ENCODE measurements at places on chromosomes 7 and 10. TPM values are rescaled to one million over a fixed set of nuclear protein-coding genes. Genes with fewer than 3 reads are reported as not detected.

- peaks cover 2% of the 10 kb centered on the region for H3K4me1 ChIP-seq
- H3K27me3 ChIP-seq, result no peaks in the 10 kb centered on the region
- H3K4me3 ChIP-seq, result no peak overlapping the region
- H3K36me3 ChIP-seq, result no peaks in the 10 kb centered on the region
- no peak overlapping the region for H3K27ac ChIP-seq
Observed at GRCh38 chr7:101940830-101941229, 123.4 kb downstream of the CUX1 start.

GRCh38 chr7:108813251-108814014, 243.8 kb downstream of the DNAJB9 start:
- no peaks in the 10 kb centered on the region for H3K36me3 ChIP-seq
- no peak overlapping the region for H3K27ac ChIP-seq
- H3K4me1 ChIP-seq, result no peaks in the 10 kb centered on the region
- H3K4me3 ChIP-seq, result no peak overlapping the region
- DNase-seq, result no peak

DNA sequence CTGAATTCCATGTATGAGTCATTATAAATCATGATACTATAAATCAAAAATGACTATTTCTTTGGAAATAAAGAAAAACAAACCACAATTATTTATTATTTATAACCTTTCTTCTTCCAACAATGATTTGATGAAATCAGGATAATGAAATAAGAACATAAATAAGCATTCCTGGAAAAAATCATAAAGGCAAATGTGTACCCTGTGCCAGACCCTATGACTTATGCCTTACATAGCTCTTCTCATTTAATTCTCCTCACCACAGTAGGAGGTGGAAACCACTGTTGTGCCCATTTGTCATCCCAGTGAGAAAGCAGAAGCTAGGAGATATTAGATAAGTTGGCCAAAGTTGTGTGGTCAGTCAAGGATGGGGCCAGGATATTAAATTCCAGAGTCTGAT, 255.1 kb downstream of the DOCK4 start:
- DNase-seq, result no peak
- no peaks in the 10 kb centered on the region for H3K4me1 ChIP-seq
- no peak overlapping the region for H3K4me3 ChIP-seq

The OR2A5 gene
- total RNA-seq, result not detected

- H3K4me1 ChIP-seq, result no peaks in the 10 kb centered on the region
- no peak for DNase-seq
- no peak overlapping the region for H3K4me3 ChIP-seq
Observed at GRCh38 chr10:30598105-30598776, 31.3 kb downstream of the LYZL2 start.

DNA sequence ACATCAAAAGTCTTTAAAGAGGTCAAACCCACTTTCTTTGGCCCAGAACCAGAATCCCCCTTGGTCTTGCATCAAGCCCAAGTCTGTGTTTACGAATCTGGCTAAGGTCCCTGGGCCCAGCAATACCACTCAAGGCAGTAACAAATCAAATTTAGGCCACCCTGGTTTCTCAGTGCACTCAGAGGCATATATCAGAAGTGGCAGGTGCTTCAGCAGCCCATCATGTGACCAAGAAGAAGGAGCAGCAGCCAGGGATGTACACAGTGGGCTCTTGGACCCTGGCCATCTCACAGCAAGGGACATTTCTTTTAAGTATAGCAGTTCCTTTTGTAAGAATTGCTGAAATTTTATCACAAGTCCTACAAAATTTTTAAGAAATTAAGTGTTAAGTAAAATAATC, 7.3 kb upstream of the SLC25A13 start:
- H3K4me3 ChIP-seq, result no peak overlapping the region
- DNase-seq, result no peak
- no peaks in the 10 kb centered on the region for H3K27me3 ChIP-seq

The HTR7 gene
- total RNA-seq, result 3.1 TPM

- H3K27ac ChIP-seq, result no peak overlapping the region
- no peak overlapping the region for H3K4me3 ChIP-seq
- H3K36me3 ChIP-seq, result no peaks in the 10 kb centered on the region
- H3K27me3 ChIP-seq, result no peaks in the 10 kb centered on the region
- no peak for DNase-seq
Observed at GRCh38 chr7:82445271-82445670, 1.7 kb upstream of the CACNA2D1 start.

DNA sequence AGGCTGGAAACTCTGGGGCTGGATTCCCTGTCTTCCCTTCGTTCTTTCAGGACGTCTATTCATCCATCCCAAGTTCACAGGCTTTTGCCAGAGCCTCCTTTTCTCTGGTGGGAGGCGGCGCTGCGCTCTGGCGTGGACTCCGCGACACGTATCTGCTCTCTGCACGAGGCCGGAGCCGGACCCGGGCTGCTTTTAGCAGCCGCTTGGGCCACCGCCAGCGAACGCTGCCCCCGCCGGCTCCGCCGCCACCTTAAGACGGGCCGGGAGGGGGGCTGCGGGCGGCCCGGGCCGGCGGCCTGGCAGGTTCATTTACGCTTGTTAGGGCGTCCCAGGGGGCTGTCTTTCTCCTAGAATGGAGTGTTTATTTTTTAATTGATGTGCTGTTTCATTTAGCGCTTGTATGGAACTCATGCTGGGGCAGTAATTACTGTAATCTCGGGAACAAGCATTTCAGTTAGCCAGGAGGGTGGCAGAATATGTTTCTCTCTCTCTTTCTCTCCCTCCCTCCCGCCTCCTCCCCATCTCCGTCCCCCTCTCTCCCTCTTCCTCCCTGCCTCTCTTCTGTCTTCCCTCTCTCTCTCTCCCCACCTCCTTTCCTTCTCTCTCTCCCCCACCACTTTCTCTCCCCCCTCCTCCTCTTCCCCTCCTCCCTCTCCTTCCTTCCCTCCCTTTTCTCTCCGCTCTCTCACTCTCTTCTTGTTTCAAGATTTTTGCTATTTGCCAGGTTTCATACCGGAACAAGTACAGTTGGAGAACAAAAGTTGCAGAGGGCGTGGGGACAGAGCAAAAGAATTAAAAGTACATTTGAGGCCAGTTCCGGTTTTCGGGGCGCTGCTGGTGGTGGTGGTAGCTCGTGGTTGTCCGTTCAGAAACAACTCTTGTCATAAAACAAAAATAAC, 1.3 kb upstream of the FZD8 start:
- DNase-seq, result peak; percentile 89
- H3K27ac ChIP-seq, result peak overlapping the region; percentile 2
- no peaks in the 10 kb centered on the region for H3K27me3 ChIP-seq
- no peaks in the 10 kb centered on the region for H3K4me1 ChIP-seq

DNA sequence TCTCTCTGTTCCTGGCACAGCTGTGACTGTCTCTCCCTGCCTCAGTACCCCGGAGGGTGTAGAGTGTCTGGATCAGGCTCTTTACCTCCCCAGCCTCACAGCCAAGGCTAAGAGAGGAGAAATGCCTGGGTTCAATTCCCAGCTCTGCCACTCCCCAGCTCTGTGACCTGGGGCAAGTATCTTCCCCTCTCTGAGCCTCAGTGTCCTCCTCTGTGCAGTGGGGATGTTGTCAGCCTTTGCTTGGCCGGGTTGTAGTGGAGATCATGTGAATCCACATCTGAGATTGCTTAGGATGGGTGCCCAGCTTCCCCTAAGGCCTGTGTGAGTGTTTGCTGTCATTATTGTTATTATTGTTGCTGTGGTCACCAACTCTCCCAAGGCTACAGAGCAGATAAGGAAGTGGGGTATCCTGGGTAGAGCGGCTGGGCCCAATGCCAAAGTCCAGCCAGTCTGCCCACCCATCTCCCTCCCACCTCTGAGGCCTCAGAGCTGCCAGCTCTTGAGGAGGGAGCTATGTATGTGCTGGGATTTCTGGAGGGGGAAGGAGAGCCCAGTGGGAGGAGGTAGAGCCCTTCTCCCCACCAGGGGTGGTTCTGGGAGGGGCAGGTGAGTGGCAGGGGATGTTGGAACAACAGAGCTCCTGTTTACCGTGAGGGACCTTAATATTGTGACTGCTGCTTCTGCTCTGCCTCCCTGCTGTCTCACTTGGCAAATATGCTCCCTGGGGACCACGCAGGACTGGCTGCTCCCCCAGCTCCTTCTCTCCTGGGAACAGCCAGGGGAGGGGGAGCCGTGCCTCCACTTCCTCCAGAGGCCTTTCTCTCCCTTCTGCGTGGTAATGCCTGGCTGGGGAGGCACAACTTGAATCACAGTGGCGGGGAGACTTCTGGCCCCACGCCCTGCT, 170.5 kb downstream of the RPS24 start:
- H3K27ac ChIP-seq, result no peak overlapping the region
- no peak for DNase-seq
- no peaks in the 10 kb centered on the region for H3K4me1 ChIP-seq
- H3K27me3 ChIP-seq, result no peaks in the 10 kb centered on the region
- H3K4me3 ChIP-seq, result no peak overlapping the region
- H3K36me3 ChIP-seq, result no peaks in the 10 kb centered on the region

The LRRC61 gene
- 2.5 TPM for total RNA-seq

DNA sequence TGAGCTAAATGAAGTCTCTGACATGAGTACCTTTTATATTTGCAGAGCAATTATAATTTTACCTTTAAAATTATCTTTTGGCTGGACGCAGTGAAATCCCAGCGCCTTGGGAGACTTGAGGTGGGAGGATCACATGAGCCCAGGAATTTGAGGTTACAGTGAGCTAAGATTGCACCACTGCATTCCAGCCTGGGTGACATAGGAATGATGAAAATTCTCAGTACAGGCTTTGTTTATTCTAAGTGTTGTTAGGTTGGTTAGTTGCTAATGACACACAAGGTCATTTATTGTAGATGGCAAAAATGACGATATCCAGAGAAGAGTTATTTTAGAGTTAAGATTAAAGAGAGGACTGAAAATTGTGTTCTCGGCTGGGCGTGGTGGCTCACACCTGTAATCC, 87.6 kb downstream of the XRCC2 start:
- H3K27ac ChIP-seq, result no peak overlapping the region
- no peaks in the 10 kb centered on the region for H3K36me3 ChIP-seq
- no peak for DNase-seq
- H3K4me1 ChIP-seq, result no peaks in the 10 kb centered on the region
- H3K27me3 ChIP-seq, result no peaks in the 10 kb centered on the region

GRCh38 chr10:58546722-58547445, 34.2 kb downstream of the BICC1 start:
- no peaks in the 10 kb centered on the region for H3K27me3 ChIP-seq
- no peak for DNase-seq
- no peak overlapping the region for H3K4me3 ChIP-seq
- H3K4me1 ChIP-seq, result no peaks in the 10 kb centered on the region
- no peak overlapping the region for H3K27ac ChIP-seq

GRCh38 chr7:96169439-96169838, 152.5 kb downstream of the SLC25A13 start:
- H3K4me3 ChIP-seq, result no peak overlapping the region
- H3K36me3 ChIP-seq, result peaks cover 5% of the 10 kb centered on the region
- no peak for DNase-seq
- H3K27ac ChIP-seq, result no peak overlapping the region
- H3K4me1 ChIP-seq, result peaks cover 9% of the 10 kb centered on the region
- H3K27me3 ChIP-seq, result no peaks in the 10 kb centered on the region

DNA sequence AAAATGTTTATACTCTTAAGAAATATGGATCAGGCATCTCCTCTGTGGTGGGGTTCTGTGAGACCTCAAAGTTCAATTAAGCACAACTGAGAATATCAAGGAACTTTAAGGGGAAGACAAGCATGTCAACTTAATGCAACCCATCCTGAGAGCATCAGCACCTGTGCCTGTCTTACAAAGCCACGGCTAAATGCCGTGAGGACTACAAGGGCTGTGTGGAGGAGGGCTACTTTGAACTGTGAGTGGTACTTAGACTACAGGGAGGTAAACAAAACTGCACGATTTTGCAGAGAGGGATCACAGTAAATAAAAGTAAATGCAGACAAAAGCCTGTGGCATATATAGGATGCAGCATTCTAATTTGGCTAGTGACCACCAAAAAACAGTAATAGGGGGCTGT, 139.1 kb downstream of the ATE1 start:
- no peaks in the 10 kb centered on the region for H3K4me1 ChIP-seq
- H3K36me3 ChIP-seq, result no peaks in the 10 kb centered on the region
- no peaks in the 10 kb centered on the region for H3K27me3 ChIP-seq
- H3K27ac ChIP-seq, result no peak overlapping the region
- no peak overlapping the region for H3K4me3 ChIP-seq
- DNase-seq, result no peak

The AKR1C8 gene
- 0.30 TPM for total RNA-seq

DNA sequence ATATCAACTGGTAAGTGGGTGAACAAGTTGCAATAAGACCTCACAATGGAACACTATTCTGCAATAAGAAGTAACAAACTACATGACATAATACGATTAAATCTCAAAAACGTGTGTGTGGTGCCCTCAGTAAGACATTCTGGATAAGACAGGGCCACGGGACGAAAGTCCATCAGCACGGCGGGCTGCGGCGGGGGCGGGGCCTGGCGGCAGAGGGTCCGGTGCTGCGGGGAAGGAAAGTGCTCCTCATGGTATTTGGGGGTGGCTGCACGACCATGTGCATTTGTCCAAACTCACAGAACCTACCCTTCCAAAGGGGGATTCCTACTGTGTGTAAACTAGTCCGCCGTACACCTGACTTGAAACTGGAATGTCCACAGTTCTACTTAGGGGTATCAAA, 341.8 kb downstream of the TCERG1L start:
- H3K27ac ChIP-seq, result no peak overlapping the region
- H3K36me3 ChIP-seq, result no peaks in the 10 kb centered on the region
- DNase-seq, result no peak
- H3K27me3 ChIP-seq, result no peaks in the 10 kb centered on the region
- H3K4me1 ChIP-seq, result no peaks in the 10 kb centered on the region
- H3K4me3 ChIP-seq, result no peak overlapping the region

GRCh38 chr7:131522325-131522930, 34.0 kb downstream of the PODXL start:
- H3K4me1 ChIP-seq, result no peaks in the 10 kb centered on the region
- no peak for DNase-seq
- H3K36me3 ChIP-seq, result no peaks in the 10 kb centered on the region
- no peak overlapping the region for H3K27ac ChIP-seq
- H3K27me3 ChIP-seq, result no peaks in the 10 kb centered on the region

DNA sequence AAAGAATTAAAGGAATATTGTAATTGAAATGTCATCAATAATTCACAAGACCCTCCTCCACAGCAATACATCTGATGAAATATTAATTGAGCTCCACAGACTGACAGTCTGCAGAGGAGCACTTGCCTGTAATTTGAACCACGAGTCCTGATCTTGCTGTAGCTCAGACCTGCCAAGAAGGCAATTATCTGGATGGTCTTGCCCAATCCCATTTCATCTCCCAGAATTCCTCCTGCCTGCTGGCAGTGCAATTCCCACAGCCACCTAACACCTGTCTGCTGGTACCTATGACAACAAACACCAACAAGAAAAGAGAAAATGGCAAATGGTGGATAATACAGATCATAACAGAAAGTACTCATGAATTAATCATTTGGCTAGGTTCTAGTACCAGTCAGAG, 38.5 kb downstream of the ERCC6 start:
- H3K4me3 ChIP-seq, result no peak overlapping the region
- H3K27ac ChIP-seq, result no peak overlapping the region

DNA sequence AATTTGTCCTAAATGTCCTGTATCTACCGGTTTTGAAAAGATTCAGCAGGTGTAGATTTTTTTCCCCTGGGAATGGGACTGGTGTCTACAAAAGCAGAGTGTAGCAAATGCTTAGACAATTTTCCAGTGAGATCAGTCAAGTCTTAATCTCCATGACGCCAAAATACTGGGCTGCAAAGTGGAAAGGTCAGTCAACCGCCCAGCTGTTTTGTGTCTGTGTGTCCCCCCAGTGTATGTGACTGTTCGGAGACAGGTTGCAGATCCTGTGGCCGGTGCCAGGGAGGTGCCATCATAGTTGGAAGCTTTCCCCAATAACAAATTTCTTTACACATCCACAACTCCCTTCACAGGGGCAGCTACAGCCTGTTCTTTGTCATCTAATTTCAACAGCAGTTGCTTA, 263.8 kb downstream of the ARHGAP12 start:
- H3K27ac ChIP-seq, result no peak overlapping the region
- H3K27me3 ChIP-seq, result no peaks in the 10 kb centered on the region
- no peaks in the 10 kb centered on the region for H3K36me3 ChIP-seq
- H3K4me3 ChIP-seq, result no peak overlapping the region
- DNase-seq, result no peak

Measured in aorta (tissue), 5 donors.